CD4-positive, CD25-positive, alpha-beta regulatory T cell (primary cell): ENCODE measurements at places on chromosomes 7 and 10. TPM values are rescaled to one million over a fixed set of nuclear protein-coding genes. Genes with fewer than 3 reads are reported as not detected.

- no peaks in the 10 kb centered on the region for H3K4me1 ChIP-seq
- no peak overlapping the region for H3K27ac ChIP-seq
- no peak overlapping the region for H3K4me3 ChIP-seq
- no peak for DNase-seq
These were observed 6.7 kb upstream of the MYH16 start for GRCh38 chr7:99265848-99266480.

DNA sequence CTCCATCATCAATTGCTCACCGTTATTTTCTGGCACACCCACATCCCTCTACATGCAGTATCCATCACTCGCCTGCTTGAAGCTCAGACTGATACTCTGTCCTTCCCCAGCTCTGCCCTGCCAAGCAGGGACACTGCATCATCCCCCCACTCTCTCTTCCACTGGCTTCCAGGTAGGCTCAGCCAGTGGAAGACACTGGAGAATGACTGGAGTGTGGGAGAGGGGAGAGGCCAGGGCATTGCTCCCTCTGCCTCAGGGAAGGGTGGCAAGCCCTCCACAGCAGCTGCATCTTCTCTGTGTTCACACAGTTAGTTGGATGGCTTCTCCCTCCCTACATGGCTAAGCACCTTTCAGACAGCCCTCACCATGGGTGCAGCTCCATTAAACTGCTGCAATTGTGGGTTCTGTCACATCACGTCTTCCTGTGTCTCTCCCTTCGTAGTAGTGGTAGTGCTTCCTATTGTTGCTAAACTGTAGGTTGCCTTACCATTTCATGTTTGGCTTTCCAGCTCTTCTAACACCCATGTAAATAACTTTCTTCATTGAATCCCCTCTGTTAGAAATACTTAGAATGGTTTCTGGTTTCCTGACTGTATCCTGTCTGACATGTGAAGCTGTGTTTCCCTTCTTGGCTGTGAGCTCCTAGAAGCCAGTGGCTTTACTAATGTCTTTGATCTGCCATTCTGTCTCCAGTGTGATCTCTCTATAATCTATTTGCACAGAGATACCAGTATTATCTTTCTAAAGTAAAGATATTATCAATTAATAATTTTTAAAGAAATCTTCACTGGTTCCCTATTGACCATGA is 483.7 kb upstream of the LRRN3 start:
- H3K36me3 ChIP-seq, result no peaks in the 10 kb centered on the region
- H3K4me3 ChIP-seq, result no peak overlapping the region
- no peaks in the 10 kb centered on the region for H3K4me1 ChIP-seq

DNA sequence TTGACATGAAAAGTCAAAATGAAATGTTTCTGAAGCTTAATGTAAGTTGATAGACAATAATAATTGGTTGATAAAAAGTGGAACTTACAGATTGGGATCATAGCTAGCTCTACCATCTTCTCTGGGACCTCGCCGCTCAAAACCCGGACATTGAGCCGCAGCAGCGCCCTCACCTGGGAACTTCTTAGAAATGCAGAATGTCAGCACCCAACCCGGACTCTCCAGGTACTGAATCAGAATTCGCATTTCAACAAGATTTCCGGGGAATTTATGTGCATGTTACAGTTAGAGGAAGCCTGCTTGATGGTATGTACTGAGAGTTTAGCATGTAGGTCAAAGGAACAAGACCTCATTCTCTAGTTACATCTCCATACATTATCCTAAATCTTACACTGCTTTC is 36.7 kb upstream of the ABLIM1 start:
- no peaks in the 10 kb centered on the region for H3K27me3 ChIP-seq
- peaks cover 15% of the 10 kb centered on the region for H3K4me1 ChIP-seq
- DNase-seq, result peak; percentile 28

DNA sequence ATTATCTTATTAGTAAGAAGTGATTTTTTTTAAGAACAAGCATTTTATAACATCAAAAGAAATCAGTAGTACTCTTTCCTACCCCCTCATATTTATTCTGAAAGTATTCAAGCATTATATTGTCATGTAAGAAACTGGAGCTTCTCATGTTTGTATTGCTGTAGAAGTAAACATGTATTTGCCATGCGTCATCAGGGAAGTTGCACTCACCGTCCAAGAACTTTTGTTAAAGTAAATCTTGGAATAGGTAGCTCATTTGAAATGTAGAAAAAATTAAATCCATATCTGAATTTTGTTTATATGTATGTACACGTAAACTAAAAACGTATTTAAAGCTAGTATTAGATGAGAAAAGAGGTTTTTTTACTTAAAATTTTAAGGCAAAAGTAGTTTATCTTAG is 96.8 kb downstream of the PTEN start:
- peaks cover 57% of the 10 kb centered on the region for H3K36me3 ChIP-seq
- H3K27me3 ChIP-seq, result no peaks in the 10 kb centered on the region
- no peak for DNase-seq

DNA sequence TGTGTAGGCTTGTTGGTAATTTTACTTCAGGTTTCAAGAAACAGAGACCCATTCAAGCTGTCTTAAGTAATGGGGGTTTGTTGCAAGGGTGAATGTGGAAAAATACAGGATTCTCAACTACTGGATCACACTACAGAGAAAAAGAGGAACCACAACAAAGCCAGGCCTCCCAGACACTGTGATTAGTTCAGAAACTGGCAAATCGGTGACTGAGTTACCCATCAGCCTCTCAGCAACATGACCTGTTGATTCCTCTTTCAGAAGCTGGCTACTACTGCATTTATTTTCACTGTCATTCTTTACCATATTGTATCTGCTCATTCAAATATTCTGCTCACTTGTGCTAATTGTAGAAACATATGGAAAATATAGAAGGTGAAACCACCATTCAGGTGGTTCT is 16.0 kb downstream of the CCDC71L start:
- H3K4me1 ChIP-seq, result no peaks in the 10 kb centered on the region
- DNase-seq, result no peak
- no peak overlapping the region for H3K27ac ChIP-seq
- H3K4me3 ChIP-seq, result no peak overlapping the region
- H3K36me3 ChIP-seq, result no peaks in the 10 kb centered on the region
- no peaks in the 10 kb centered on the region for H3K27me3 ChIP-seq

DNA sequence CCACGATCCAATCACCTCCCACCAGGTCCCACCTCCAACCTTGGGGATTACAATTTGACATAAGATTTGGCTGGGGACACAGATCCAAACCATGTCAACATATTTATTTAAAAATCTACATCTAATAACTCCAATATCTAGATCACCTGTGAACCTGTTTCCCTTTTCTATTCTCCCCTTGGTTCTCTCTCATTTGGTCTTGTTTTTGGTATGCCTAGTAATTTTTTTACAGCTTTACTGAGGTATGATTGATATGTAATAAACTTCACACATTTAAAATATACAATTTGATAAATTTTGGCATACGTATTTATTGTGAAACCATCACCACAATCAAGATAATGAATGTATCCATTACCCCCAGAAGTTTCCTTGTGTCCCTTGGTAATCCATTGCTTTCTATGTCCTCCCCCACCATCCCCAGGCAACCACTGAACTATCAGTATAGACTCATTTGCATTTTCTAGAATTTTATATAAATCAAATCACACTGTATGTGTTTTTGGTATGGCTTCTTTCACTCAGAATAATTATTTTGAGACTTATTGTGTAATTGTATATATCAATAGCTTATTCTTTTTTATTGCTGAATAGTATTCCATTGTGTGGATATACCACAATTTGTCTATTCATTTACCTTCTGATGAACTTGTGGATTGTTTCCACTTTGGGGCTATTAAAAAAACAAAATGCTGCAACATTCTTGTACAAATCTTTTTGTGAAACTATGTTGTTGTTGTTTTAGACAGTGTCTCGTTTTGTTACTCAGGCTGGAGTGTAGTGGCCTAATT is 45.2 kb upstream of the NUB1 start:
- no peaks in the 10 kb centered on the region for H3K36me3 ChIP-seq
- no peaks in the 10 kb centered on the region for H3K4me1 ChIP-seq
- no peak overlapping the region for H3K27ac ChIP-seq
- no peak overlapping the region for H3K4me3 ChIP-seq

DNA sequence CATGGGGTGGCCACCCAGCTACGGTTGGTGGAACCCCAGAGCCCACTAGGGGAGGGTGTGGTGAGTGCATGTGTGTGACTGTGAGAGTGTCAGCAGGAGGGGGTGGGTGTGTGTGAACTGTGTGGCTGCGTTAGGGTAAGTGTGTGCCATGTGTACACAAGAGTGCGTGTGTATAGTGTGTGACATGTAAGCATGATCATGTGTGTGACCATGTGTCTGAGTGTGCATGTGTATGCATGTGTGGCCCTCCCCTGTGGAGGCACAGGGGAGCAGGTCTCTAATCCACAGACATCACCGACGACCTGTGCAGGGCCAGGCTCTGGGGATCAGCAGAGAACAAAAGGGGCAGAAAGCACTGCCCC is 3.5 kb upstream of the CFAP46 start:
- no peaks in the 10 kb centered on the region for H3K36me3 ChIP-seq
- H3K4me1 ChIP-seq, result no peaks in the 10 kb centered on the region
- no peak overlapping the region for H3K27ac ChIP-seq
- no peak for DNase-seq
- H3K27me3 ChIP-seq, result peaks cover 3% of the 10 kb centered on the region

GRCh38 chr7:140358024-140358411 is 40.3 kb downstream of the SLC37A3 start:
- H3K27ac ChIP-seq, result peak overlapping the region; percentile 69
- H3K27me3 ChIP-seq, result no peaks in the 10 kb centered on the region
- no peak for DNase-seq

DNA sequence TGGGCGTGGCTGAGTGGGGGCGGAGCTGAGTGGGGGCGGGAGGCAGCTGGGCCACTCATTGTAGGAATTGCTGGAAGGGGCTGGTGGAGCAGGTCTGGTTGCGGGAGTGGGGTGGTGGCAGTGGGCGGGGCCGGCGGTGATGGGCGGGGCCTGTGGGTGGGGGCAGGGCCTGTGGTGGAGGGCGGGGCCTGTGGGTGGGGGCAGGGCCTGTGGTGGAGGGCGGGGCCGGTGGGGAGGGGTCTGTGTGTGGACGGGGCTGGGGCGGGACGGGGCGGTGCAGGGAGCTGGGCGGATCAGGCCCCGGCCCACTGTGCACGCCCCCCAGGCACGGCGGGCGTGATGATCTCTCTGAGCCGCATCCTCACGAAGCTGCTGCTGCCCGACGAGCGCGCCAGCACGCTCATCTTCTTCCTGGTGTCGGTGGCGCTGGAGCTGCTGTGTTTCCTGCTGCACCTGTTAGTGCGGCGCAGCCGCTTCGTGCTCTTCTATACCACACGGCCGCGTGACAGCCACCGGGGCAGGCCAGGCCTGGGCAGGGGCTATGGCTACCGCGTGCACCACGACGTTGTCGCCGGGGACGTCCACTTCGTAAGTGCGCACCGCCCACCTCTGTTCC is 14.0 kb downstream of the SLC29A4 start:
- peak overlapping the region; percentile 53 for H3K4me3 ChIP-seq
- H3K4me1 ChIP-seq, result peaks cover 14% of the 10 kb centered on the region
- H3K27me3 ChIP-seq, result no peaks in the 10 kb centered on the region
- H3K27ac ChIP-seq, result no peak overlapping the region
- DNase-seq, result peak; percentile 74

Gene CFTR
- polyA plus RNA-seq, result not detected

Gene CHCHD1
- polyA plus RNA-seq, result 79.3 TPM

Gene HSPA12A
- polyA plus RNA-seq, result 2.1 TPM

Gene H2BK1
- not detected for polyA plus RNA-seq

Gene EPO
- 0.23 TPM for polyA plus RNA-seq

Gene SPDYE2B
- polyA plus RNA-seq, result not detected

Gene SEMA3E
- not detected for polyA plus RNA-seq
